ELR (cell line): ENCODE measurements at places on chromosomes 4 and X.

DNA sequence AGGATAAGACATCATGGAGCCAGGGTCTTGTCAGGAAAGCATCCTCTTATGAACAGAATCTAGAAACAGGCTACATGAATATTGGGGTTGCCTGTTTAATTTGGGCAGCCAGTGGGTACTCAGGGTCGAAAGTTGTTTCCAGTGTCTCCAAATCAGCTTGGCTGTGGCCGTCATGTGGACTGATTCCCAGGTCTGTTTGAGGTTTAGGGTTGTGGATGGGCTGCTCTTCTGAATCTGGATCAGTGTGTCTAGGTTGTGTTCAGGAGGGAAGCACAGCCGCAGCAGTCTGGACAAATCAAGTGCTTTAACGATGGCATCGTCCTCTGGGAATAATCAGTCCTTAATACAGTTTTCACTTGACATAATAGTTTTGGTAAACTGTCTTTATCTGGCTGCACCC is 94.3 kb downstream of the GATB start:
- no peak for DNase-seq

- peak; percentile 35 for DNase-seq
Measured at GRCh38 chrX:22165732-22166457, 106.8 kb upstream of the CBLL2 start.

DNA sequence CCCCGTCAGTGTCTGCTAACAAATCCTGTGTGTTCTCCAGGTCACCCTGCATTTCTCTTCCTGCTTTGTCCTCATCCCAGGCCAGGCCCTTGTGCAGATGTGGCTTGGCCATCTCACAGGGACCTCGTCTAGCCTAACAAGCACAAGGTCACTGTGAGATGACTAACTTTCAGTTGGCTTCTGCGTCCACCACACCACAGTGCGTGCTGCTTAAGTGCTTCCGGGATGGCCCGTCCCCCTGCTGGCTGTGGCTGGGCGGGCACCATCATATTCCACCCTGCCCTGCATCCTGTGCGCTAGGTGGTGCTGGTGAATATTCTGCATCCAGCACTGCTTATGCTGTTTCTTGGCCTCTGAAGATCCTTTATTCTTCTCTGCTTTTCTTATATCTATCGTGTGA is 33.8 kb downstream of the RBBP7 start:
- peak; percentile 38 for DNase-seq

DNA sequence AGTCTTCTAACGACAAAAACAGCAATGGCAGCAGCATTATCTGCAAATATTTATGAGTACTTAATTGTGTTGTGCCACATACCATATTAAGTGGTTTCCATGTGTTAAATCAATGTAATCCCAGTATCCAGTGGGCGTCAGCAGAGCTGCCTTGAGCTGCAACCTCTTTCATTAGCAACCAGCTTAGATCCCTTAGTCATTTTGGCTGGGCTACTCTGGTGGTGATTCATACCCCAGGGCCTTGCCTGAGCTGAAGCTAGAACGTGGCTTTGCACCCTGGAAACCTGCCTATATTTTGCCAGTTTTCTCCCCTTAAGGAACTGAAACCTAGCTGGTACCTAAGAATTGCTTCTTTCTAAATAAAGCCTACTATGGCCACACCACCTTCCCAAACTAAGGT is 474.3 kb upstream of the FTHL17 start:
- peak; percentile 84 for DNase-seq

DNA sequence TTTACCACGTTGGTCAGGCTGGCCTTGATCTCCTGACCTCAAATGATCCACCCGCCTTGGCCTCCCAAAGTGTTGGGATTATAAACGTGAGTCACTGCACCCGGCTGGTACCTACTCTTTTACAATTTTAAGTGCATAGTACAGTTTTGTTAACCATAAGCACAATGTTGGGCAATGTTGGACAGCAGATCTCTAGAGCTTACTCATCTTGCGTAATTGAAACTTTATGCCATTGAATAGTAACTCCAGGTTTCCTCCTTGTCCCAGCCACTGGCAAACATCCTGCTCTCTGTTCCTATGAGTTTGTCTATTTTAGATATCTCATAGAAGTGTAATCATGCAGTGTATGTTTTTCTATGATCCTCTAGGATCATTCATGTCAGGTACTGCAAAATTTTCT is 9.3 kb upstream of the CPE start:
- DNase-seq, result no peak

DNA sequence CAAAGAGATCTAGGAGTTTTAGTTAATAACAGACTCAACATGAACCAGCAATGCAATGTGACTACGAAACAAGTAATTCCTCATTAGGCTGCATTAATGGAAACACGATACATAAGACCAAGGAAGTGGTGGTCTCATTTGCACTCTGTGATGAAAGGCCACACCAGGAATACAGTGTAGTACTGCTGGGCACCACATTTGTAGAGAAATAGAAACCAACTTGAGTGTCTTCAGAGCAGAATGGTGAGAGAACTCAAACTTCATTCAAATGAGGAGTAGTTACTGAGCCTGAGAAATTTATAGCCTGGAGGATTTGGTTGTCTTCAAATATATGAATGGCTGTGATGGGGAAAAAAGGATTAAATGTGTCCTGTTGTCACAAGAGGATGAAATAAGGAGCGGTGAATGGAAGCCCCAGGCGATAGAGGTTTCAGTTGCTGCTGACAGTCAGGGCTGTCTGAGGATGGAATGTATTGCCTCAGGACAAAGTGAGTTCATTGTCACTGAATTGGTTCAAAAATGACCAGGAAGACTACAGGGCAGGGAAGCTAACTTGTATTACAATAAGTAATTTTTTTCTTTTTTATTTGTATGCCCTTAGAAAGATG is 50.9 kb downstream of the NFKB1 start:
- DNase-seq, result peak; percentile 30

DNA sequence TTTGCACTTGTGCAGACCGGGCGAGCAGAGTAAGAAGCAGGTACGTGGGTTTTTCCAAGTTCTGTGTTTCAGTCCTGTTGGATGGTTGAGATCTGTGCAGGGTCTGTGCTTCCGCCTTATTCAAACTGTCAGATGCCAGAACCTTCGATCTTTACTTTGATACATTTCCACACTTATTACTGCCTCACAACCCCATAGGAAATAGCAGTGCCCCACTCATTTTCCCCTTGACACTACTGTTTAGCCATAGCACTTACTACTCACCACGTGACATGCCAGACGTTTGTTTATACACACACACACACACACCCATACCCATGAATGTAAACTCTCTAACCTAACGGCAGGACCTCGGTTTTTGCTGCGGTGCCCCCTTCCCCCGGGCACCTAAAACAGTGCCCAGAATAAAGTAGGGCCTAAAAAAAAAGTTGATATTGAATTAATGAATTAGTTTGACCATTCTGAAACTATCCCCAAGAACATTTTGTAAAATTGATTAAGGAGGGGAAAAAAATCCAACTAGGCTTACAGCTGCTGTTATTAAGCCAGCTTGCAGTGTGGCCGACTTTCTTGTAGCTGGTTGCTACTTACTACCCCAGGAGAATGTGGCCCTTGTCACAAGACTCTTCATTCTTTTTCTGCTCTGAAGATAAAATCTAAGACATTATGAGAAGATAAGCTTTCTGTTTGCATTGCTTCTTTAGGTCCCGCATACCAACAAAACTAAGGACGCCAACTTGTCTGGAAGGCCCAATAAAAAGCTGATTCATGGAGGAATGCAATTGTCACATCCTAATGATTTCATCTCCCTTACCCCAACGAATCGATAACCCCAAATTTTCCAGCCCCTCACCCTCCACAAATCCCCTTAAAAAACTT is 704 bp upstream of the SEPSECS start:
- peak; percentile 62 for DNase-seq

DNA sequence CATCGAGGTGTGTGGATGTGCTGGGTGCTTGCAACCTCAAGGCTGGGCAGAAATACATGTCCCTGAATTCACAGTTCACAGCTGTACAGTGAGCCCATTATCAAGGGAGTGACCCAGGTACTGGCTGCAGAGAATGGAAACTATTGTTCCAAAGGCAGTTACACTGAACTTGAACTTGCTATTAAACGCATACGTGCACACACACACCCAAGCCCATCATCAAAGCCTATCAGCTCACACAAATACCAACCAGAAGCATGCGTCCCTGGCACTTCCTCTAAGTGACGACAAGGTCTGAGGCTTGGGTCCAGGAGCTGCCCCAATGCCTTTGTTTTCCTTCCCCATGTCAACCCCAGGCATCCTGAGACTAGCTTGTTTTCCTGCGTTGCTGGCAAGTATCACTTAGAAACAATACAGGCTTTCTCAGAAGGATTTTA is 88.6 kb downstream of the IRF2 start:
- DNase-seq, result no peak

- DNase-seq, result no peak
Measured at GRCh38 chr4:159272273-159273140, 169.6 kb downstream of the RAPGEF2 start.

- DNase-seq, result peak; percentile 6
Measured at GRCh38 chr4:498328-498904, 540 bp downstream of the ZNF721 start.

GRCh38 chrX:30572004-30572403 is 5.6 kb downstream of the TASL start:
- DNase-seq, result no peak

DNA sequence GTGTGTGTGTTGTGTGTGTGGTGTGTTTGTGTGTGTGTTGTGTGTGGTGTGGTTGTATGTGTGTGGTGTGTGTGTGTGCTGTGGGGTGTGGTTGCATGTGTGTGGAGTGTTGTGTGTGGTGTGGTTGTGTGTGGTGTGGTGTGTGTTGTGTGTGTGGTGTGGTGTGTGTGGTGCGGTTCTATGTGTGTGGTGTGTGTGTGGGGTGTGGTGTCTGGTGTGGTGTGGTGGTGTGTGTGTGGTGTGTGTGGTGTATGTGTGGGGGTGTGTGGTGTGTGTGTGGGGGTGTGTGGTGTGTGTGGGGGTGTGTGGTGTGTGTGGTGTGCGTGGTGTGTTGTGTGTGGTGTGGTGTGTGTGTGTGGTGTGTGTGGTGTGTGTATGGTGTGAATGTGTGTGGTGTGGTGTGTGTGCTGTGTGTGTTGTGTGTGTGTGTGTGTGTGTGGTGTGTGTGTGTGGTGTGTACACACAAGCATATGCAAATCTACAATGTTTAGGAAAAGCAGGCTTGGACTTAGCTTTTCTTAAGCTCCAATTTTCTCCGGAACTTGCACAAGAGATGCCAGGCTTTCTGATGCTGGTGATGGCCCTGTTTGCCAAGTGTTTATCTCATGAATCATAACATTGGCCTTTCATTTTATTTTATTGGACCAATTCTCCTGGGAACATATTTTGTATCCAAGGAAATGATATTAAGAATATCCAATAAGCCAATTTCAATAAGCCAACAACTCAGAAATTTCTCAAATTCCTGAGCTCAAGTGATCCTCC is 148.7 kb downstream of the SPATA18 start:
- peak; percentile 36 for DNase-seq

DNA sequence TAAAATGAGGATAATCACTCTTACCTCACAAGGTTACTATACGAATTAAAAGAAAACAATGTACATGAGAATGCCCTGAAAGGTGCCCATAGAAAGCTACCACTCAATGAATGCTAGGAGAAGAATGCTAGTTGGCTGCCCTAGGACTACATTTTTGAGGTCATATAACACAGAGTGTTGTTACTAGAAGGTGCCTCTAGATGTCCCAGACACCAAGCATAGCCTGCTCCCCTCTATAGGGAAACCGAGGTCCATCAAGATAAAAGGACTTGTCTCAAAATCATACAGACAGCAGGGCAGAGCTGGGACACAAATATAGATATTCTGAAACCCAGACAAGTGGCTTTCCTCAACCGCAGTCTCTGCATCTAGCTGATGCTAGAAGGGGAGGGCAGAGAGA is 147.0 kb upstream of the ARHGEF9 start:
- peak; percentile 6 for DNase-seq

DNA sequence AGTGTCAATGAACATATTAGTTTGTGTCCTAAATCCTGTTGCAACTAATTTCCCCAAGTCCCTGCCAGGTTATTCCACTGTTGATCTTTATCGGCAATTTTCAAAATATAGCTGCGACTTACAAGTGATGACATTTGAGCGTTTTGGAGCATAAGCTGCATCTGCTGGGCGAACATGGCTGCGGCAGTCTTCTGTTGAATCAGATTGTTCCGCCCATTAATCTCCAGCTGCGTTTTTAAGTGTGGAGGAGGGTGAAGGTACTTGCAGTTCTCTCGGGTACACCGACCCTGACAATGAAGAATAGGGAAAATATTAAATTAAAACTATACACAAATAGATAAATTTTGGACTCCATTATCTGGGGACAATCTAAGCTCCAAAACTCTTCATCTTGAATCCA is 82.7 kb downstream of the MBNL3 start:
- DNase-seq, result no peak

- no peak for DNase-seq
Measured at GRCh38 chrX:149121206-149121920, 383.7 kb downstream of the IDS start.

DNA sequence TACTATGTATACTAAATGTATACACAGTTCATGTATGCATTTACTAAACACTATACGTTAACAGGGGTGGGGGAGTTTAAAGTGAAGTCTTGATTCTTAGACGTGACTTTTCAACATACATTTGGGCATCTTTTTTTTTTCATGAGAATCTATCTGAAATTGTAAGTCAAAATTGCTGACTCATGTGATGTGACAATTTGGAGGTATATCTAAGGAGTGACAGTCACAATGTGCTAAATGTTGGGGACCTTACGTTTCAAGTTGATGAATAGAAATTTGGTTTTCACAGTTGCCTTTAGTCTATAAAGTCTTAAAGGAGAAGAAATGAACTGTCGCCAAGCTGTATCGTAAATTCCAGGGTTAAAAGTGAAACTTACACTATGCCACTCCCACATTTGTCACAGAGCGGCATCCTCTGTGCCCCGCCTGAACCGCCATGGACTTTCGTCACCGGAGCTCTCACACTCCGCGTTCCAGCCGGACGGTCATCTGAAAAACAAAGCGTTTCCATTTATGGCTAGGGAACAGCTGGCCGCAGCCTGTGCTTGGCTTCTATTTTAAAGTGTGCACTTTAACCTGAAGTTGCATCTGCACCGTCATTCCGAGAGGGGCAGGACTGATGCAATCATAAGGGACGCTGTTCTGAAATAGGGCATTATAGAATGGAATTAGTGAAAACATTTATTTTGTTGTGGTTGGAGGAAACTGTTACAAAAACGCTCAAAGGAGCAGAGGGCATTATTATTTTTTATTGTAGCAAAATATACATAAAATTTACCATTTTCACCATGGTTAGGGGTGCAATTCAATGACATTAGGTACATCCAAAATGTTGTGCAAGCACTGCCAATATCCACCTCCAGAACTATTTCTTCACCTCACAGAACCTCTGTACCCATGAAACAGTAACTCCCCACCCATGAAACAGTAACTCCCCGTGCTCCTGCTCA is 30.9 kb downstream of the PDLIM3 start:
- peak; percentile 54 for DNase-seq

- peak; percentile 86 for DNase-seq
Measured at GRCh38 chrX:22800360-22800759, 199.4 kb upstream of the DDX53 start.

GRCh38 chrX:129462707-129463106 is 60.6 kb downstream of the SMARCA1 start:
- DNase-seq, result peak; percentile 5

DNA sequence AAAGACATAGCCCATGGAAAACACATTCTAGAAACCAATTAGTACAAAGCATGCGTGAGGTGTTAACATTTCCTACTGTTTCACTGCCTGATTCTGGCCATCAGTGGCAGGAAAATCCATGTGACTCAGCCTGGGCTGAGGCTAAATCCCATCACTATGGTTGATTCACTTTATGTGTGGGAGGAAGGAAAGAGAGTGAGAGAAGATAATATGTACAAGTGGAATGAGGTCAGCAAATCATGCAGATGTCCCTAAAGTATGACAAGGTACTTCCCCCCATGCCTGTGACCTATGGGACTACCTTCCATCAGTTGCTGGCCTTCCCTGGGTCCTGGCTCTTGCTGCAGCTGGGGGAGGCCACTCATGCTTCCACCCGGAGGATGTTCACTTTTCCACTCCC is 64.2 kb upstream of the MAP3K15 start:
- DNase-seq, result peak; percentile 68
